ENCODE measurements at places on chromosomes 1 and 21. TPM values are rescaled to one million over a fixed set of nuclear protein-coding genes. Genes with fewer than 3 reads are reported as not detected.

DNA sequence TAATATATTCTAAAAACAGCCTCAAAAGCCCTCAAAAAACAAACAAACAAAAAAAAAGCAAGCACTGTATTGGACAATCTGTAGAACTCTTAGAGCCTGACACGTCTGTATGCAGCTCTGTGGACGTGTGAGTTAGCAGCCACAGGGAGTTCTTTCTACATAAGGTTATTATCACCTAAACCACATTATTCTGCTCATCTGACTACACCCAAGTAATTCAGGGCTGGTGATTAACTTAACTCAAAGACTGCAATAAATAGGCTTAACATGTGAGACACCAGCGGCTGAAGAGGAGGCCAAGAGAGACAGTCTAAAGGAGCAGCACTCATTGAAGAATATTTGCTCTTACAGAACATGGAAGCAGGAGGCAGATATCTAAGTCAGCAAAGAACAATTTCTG is 316.0 kb downstream of the VAV3 start:
- no peak for DNase-seq

GRCh38 chr1:156461781-156462647 is 38.6 kb downstream of the MEF2D start:
- peak; percentile 71 for DNase-seq

DNA sequence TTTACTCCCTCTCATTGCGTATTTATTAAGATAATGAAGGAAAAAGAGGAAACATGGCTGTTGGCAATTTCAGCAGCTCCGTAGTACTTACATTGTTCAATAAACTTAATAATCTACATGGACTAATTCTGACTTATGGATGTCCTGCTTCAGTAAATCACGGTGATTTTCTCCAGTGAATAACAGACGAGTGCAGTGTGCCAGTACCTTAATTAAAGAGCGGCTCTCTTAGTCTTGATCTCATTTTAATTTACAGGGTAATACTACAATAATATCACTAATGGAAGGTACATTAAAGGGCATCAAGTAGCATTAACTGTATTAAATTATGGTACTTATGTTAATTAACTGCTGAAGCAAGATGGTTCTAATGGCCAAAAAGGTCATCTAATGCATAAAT is 187.2 kb downstream of the NTNG1 start:
- no peak for DNase-seq

Gene CADM3
- 8.7 TPM for total RNA-seq

Gene USH2A
- 0.02 TPM for total RNA-seq
